ENCODE measurements at places on chromosomes 5 and 9. TPM values are rescaled to one million over a fixed set of nuclear protein-coding genes. Genes with fewer than 3 reads are reported as not detected.
A peak's percentile ranks its signal among the peaks of the same experiment; 100 is the strongest.

DNA sequence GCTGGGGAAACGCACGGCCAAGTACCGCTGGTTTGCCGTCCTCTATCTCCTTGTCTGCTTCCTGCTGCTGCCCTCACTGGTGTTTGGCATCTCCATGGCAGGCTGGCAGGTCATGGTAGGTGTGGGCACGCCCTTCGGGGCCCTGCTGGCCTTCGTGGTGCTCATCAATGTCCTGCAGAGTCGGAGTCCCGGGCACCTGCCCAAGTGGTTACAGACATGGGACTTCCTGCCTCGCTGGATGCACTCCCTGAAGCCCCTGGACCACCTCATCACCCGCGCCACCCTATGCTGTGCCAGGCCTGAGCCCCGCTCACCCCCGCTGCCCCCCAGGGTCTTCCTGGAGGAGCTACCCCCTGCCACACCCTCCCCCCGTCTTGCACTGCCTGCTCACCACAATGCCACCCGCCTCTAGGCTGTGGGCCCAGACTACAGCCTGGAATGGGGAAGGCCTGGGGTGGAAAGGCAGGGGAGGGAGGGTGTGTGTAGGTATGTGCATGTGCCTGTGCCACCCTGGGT is 2.5 kb downstream of the PFN3 start:
- H3K27me3 ChIP-seq: peaks cover 37% of the 10 kb centered on the region
- no peaks in the 10 kb centered on the region for H3K36me3 ChIP-seq
- peaks cover 3% of the 10 kb centered on the region for H3K4me1 ChIP-seq
- no peak overlapping the region for H3K27ac ChIP-seq
- no peak for DNase-seq

GRCh38 chr5:96144289-96144688 is 182.6 kb upstream of the ELL2 start:
- DNase-seq: no peak
- H3K27me3 ChIP-seq: no peaks in the 10 kb centered on the region
- peaks cover 17% of the 10 kb centered on the region for H3K4me1 ChIP-seq
- no peak overlapping the region for H3K27ac ChIP-seq

GRCh38 chr9:123868002-123868401 is 61.9 kb downstream of the DENND1A start:
- H3K27me3 ChIP-seq: no peaks in the 10 kb centered on the region
- peak overlapping the region; percentile 2 for H3K4me3 ChIP-seq
- H3K4me1 ChIP-seq: no peaks in the 10 kb centered on the region
- no peak for DNase-seq
- H3K36me3 ChIP-seq: no peaks in the 10 kb centered on the region

The WNT8A gene
- not detected for total RNA-seq

The RNF183 gene
- not detected for total RNA-seq

- no peaks in the 10 kb centered on the region for H3K36me3 ChIP-seq
- no peak overlapping the region for H3K4me3 ChIP-seq
- no peak for DNase-seq
- peaks cover 4% of the 10 kb centered on the region for H3K4me1 ChIP-seq
These were observed 3.0 kb upstream of the UBE2R2 start for GRCh38 chr9:33813712-33814641.

GRCh38 chr5:194102-194501 is 2.8 kb downstream of the LRRC14B start:
- peaks cover 4% of the 10 kb centered on the region for H3K36me3 ChIP-seq
- peaks cover 25% of the 10 kb centered on the region for H3K27me3 ChIP-seq
- DNase-seq: peak; percentile 80
- no peak overlapping the region for H3K27ac ChIP-seq
- no peaks in the 10 kb centered on the region for H3K4me1 ChIP-seq

The DMRT2 gene
- 0.76 TPM for total RNA-seq

The TAF11L5 gene
- not detected for total RNA-seq

- no peak for DNase-seq
- H3K27me3 ChIP-seq: no peaks in the 10 kb centered on the region
- H3K36me3 ChIP-seq: no peaks in the 10 kb centered on the region
These were observed 757.4 kb downstream of the PTPRD start for GRCh38 chr9:9855177-9856078.

GRCh38 chr5:93145767-93146166 is 435.3 kb downstream of the NR2F1-AS1 start:
- no peaks in the 10 kb centered on the region for H3K4me1 ChIP-seq
- H3K4me3 ChIP-seq: no peak overlapping the region
- H3K27me3 ChIP-seq: no peaks in the 10 kb centered on the region

The IRX1 gene
- 4.0 TPM for total RNA-seq

The FRMPD1 gene
- not detected for total RNA-seq

The NFIB gene
- total RNA-seq: 88.8 TPM

- no peaks in the 10 kb centered on the region for H3K4me1 ChIP-seq
- no peaks in the 10 kb centered on the region for H3K36me3 ChIP-seq
- no peak overlapping the region for H3K27ac ChIP-seq
- H3K27me3 ChIP-seq: no peaks in the 10 kb centered on the region
These were observed 15.0 kb upstream of the C5orf58 start for GRCh38 chr5:170217831-170218230.
